NCI-H1417 (cell line): ENCODE measurements at places on chromosomes 3 and 15.

DNA sequence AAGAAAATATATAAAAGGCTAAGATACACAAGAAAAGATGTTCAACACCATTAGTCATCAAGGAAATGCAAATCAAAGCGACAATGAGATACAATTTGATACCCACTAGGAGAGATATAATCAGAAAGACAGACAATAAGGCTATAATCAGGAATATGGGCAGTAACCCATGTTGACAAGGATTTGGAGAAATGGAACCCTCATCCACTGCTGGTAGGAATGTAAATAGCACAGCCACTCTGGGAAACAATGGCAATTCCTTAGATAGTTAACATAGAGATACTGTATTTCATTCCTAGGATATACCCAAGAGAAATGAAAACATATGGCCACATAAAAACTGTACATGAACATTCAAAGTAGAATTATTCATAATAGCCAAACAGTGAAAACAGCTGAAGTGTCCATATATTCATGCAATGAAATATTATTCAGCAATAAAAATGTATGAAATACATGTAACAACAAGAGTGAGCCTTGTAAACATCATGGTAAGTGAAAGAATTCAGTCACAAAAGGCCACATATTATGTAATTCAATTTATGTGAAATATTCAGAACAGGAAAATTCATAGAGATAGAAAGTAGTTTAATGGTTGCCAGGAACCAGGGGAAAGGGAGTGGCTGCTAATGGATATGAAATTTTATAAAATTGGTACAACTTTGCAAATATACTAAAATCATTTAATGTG, 18.2 kb upstream of the COL8A1 start:
- DNase-seq: no peak

- no peak for DNase-seq
Observed at GRCh38 chr3:63857311-63857710, 6.3 kb downstream of the THOC7 start.

DNA sequence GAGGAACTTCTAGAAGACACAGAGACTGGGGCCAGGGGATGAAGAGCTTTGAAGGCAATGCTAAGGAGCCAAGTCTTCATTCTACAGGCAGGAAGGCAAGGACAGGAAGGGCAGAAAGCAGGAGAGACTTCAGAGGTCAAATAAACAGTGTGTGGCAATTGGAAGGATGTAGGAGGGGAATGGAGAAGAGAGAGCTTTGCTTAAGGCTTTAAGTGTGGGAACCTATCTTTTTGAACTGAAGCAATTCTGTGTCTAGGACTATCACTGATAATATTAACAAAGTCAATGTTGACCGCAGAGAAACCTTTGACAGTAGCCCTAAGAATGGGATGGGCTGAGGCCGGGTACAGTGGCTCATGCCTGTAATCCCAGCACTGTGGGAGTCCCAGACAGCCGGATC, 325.0 kb downstream of the FOXP1 start:
- DNase-seq: no peak

DNA sequence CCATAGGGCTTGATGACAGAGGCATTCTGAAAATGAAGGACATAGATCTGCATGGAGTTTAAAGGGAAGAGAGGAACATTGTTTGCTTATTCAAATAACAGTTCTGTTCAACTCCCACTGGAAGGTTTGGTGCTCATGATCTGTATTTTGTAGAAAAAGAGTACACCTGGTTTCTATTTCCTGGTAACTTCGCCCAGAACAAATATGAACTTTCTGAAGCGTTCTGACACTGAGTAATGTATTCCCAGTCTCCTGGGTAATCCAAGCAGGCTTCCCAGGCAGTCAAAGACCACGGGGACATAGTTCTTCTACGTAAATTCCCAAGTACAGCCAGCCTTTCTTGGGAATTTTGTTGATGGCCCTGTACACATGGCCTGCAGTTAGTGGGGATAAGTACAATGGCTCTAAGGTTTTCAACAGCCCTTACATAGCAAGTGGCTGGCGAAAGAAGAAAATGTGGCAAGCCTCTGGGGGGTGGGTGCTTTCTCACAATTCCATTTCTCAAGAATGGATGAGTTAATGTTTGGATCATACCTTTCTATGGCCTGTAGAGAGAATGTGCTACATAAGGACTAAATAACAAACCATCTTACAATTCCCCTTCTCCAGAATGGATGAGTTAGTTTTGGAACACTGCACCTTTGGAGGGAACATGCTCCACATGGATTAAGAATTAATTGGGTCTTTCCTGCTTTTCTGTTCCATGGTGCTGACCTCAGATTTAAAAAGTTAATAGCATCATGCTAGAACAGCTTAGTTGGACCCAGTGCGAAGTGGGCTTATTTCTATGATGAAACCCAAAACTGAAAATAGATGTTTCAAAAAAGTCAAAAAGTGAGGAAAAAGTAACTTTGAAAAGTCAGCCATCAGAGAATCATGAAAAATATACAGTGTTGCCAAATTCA, 52.7 kb downstream of the COL6A6 start:
- no peak for DNase-seq

DNA sequence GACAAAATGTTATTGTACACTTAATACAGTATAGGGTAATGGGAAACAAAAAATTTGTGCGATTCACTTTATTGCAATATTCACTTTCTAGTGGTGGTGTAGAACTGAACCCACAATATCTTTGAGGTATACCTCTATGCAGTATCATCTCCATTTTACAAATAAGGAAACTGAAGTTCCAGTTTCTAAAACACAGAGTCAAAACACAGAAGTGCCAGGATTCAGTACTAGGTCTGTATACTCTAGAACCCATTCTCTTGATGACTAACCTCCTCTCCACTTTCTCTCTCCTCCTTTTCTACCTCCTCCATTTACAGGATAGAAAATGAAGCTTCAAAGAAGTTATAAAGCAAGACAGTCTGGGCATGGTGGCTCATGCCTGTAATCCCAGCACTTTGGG, 62.2 kb downstream of the MB21D2 start:
- no peak for DNase-seq

DNA sequence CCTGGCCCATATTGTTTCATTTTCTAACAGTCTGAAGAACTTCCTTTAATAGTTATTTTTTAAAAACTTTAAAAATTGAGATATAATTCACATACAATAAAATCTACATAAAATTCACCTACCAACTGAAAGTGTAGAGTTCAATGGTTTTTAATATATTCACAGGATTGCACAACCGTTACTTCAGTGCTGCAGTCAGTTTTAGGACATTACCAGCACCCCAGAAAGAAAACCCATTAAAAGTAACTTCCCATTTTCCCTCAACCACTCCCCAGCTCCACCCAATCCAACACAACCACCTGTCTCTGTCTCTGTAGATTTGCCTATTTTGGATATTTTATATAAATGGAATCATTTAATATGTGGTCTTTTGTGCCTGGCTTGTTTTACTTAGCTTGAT, 29.6 kb downstream of the MGA start:
- DNase-seq: no peak

DNA sequence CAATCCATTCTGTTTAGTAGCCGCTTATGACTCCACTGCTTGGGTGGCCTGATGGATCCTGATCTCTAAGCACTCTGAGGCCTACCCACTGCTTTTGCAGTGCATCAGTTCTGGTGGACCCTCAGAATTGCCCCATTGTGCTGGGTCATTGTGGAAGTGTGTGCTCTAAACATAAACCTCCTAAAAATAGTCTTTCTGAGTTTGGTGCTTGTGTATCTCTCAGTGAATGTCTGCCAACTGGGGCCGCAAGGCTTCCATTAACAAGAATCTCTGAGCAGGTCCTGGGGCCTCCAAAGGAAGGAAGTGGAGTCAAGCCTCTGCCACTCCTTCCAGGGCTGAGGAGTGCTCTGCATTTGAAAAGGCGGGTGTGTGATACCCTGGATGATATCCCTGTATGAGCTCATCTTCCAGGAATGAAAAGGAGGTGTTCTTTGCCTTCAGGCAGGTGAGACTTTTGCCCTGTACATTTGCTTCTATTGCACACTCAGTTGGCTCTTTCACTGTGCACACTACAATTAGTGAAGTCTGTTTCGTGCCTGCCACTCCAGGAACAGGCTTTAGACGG, 80.0 kb upstream of the CACNA2D3 start:
- DNase-seq: no peak

GRCh38 chr15:47184003-47184907, 533.0 kb upstream of the SEMA6D start:
- DNase-seq: peak; percentile 51

DNA sequence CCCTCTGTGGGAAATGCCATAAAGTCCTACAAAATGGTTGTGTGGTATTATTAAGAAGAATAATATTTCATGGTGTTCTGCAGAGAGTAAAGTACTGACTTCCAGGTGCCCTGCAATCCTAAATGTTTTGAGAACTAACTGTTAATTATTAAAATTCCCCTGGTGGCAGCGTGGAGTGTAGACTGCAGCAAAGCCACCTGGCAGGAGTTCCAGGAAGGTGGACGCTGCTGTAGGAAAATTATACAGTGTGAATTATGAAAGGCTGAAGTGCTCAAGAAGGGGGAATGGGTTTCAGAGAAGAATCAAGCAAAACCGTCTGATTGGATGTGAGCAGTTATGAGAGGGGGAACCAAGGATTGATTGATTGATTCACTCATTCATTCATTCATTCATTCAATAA, 572.4 kb upstream of the PPP2R3A start:
- no peak for DNase-seq

DNA sequence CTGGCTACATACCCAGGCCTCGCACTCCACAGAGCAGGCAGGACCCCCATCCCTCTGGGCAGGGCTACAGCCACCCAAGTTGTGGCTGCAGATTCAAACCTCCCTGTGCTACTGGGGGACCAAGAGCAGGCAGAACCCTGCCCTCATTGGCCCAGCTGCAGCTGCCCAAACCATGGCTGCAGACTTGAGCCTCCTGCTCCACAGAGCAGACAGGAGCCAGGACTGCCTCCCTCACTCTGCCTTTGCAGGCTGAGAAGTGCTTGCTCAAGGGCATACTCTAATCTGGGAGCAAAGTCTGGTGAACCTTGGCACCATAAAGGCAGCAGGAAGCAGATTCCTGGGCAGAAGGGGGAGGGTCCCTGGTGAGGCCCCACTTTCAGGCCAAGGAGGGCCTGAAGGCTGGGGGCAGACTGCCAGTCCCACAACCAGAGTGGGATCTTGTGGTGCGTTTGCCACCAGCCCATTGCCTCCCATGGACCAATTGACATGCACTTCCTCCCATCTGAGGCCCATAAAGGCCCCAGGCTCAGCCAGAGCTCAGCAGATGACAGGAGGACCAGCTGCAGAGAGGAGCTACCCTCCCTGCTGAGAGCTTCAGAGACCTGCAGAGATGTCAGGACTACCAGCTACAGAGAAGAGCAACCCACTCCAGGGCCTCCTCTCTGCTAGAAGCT, 64.2 kb upstream of the EPHA6 start:
- DNase-seq: no peak

DNA sequence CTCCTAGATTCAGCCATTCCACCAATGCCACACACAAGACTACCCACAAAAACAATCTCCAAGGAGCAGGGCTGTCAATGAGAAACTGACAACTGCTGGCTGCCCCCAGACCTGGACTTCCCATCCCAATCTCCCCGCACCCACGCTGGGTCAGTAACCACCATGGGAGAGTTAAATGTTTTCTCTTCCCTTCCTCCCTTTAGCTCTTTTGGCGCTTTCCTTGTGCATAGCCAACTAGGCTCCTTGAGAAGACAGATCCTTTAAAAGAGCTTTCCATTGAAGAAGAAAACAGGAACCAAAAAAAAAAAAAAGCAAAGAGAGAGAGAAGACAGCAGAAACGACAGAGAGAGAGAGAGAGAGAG, 8.3 kb downstream of the BCL6 start:
- no peak for DNase-seq

DNA sequence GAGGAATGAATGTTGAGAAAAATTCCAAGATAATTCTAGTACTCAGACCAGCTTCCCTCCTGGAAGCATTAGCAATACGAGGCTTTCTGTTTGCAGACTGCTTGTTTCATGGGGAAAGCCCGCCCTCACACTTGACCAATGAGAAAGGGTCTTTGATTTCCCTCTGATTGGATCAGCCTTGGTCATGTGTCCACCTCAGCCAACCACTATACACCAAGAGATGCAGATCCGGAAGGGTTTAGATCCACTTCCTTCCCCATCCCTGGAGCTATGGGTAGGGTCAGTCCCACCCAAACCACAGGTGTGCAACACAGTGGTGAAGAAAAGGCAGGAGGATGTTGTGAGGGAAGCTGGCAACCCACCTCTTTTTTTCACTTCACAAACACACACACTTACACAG, 154.7 kb downstream of the SV2B start:
- DNase-seq: no peak

- no peak for DNase-seq
Observed at GRCh38 chr15:66789029-66790025, 87.3 kb downstream of the SMAD6 start.

- peak; percentile 7 for DNase-seq
Observed at GRCh38 chr15:52082197-52083036, 30.2 kb downstream of the BCL2L10 start.

GRCh38 chr15:26889298-26889898, 22.5 kb downstream of the GABRA5 start:
- DNase-seq: peak; percentile 60

DNA sequence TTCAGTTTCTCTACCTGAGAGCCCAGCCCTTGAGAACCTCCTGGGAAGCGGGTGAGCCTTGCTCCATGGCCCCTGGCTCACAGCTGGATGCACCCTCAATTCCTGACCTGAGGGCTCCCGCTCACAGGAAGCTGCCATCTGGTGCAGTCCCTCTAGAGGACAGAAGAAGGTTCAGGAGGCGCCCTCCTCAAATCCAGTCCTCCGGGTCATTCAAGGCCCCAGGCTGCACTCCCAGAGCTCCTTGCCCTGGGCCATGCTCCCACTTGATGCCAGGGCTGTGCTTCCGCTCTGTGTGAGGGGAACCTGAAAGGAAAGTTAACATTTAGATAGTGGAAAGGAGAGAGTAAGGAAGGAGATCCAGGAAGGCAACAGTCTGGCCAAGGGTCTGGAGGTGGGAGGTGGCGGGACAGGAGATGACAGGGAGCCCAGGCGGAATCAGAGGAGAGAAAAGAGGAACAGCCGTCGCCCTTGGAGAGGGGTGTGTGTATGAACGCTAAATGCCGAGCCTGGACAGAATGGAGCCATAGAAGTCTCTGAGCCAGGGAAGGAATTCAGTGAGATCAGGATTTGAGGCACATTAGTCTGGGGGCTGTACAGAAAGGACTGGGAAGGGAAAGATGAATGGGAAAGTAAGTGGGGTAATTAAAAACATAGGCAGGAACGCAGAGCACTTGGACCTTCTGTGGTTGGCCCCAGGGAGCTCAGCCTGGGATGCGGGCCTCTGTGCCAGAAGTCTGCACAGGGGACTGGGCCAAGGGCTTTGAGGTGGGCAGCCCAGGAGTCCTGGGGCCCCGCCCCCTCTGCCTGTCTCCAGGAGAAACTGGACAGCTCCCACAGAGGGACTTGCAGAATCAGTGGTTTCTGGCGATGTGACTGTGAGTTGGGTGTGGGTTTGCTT, 26.1 kb downstream of the TBC1D21 start:
- DNase-seq: no peak

GRCh38 chr3:193981504-193981903, 154.4 kb upstream of the HES1 start:
- no peak for DNase-seq

DNA sequence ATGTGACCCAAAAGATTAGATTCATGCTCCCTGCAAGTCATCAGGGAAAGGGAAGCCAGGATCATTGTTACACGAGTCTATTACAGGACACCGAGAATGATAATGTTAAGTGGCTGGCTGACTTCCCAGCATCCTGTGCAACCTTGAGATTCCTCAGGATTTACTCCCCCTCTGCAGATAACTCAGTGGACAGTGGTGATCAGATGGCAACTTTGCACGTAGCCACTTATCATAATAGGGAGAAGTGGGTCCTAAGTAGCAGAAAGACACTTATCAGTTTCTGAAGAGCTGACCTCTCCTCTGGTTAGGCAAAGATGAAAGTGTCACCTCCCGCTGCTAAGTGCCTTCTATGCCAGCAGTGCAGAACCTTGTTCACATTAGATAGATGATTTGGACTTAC, 6.7 kb upstream of the TMPRSS7 start:
- no peak for DNase-seq
